ENCODE measurements at places on chromosomes 7 and 10.

GRCh38 chr7:155210356-155210755 is 87.3 kb upstream of the INSIG1 start:
- DNase-seq = no peak

GRCh38 chr7:44491229-44491628 is 771 bp upstream of the NUDCD3 start:
- DNase-seq = no peak

DNA sequence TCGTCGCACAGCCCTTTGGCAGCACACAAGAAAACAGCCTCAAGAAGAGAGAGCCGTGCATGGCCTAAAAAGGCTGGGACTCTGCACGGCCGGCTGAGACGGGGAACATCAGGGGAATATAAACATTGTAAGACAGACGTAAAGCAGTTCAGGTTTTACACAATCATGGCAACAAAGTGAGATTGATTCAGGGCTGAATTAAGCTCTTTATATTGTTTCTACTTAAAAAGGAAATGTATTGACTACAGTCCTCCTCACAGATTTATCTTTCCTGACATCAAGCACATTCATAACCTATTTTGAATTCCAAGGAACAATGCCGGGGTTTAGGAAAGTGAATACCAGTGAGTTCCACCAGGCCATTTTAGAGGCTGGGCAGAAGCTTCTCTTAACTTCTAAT is 25.2 kb downstream of the SORBS1 start:
- no peak for DNase-seq

DNA sequence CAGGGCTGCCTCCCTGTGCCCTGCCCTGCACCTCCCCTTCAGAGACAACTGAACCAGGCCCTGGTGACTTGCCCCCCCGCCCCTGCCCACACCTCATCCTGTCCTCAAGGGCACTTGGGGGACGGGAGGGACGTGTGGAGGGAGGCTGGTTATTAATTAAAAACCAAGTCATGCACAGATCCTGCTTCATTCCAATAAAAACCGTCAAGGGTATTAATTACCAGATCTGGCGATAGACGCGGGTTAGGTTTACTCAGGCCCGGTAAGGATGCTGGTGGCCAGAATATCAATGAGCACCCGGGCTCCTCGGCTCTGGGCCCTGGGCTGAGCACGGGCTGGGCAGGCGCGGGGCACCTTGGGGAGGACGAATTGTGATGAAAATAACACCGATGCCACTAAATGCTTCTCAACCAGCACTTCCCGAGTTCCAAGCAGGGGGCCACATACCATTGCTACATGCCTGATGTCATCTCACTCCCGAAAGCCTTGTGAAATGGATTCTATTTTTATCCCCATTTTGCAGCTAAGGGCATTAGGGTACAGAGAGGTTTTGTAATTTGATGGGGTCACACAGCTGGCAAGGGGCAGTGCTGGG is 24.5 kb upstream of the GTF2IRD1 start:
- DNase-seq = no peak

DNA sequence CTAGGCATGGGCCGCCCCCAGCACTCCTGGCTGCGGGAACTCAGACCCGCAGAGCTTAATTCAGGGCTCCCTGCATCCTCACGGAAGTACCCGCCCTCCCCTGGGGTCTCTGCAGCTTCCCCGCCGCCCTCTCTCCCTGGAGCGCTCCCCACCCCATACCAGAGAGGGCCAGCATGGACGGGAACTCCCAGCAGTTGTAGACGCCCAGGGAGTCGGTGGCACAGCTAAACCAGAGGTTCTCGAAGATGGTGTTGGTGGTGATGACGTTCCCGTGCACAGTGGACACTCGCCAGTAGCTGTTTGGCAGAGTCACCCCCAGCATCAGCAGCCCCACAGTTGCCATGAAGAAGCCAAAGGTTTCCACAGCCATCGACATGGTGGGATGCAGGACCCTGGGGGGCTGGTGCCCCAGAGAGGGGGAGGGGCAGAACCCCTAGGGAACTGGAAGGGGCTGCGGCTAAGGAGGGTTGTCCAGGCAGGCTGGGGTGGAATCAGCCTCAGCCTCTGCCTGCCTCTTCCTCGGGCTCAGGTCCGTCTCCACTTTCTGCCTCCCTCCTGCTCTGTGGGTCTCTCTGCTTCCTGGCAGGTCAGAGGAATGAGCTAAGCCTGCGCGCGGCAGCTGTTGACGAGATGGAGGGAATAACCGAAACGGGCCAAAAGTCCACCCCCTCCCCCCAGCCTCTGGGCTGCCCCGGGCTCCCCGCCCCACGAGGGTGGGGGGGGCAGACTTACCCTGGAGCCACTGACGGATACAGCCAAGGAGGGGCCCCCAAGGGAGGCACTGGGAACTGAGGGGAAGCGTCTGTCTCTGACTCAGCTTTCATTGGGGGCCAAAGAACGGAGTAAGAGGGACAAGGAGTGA is at the start of gene CLDN15:
TSS of gene CLDN15 (minus strand) at position 597 of the 862 bp plus-strand sequence. CDS start at position 376, 221 bp downstream.
- no peak for DNase-seq

DNA sequence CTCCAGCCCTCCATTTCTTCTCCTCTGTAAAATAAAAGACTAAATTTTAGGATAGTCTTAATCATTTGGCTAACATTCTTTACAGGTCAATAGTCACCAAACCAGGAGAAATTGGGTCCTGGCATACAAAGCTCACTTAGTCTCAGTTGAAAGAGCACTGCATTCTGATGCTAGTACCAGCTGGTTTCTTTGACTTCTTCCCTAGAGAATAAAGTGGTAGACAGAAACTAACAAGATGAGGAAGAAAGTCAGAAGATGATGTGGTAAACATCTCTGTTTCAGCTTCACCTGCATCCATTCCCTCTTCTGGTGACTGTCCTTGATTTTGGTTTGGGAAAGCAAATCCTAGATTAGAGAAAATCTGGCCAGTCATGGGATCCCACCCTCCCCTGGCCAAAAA is 37.2 kb downstream of the NKX2-3 start:
- DNase-seq = no peak

- no peak for DNase-seq
Measured at GRCh38 chr7:158525648-158526484, 61.8 kb downstream of the PTPRN2 start.

GRCh38 chr10:61000769-61001730 is 57.1 kb upstream of the RHOBTB1 start:
- peak; percentile 7 for DNase-seq

DNA sequence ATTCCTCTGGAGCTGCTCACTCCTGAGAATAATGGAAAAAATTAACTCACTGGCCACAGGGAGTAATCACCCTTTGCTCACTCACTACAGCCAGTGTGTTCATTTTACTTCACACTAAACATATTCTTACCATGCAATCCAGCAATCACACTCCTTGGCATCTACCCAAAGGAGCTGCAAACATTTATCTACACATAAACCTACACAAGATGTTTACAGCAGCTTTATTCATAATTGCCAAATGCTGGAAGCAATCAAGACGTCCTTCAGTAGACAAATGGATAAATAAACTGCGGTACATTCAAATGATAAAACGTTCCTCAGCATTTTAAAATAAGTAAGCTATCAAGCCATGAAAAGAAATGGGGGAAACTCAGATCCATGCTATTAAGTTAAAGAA is 34.2 kb upstream of the POM121L12 start:
- no peak for DNase-seq

DNA sequence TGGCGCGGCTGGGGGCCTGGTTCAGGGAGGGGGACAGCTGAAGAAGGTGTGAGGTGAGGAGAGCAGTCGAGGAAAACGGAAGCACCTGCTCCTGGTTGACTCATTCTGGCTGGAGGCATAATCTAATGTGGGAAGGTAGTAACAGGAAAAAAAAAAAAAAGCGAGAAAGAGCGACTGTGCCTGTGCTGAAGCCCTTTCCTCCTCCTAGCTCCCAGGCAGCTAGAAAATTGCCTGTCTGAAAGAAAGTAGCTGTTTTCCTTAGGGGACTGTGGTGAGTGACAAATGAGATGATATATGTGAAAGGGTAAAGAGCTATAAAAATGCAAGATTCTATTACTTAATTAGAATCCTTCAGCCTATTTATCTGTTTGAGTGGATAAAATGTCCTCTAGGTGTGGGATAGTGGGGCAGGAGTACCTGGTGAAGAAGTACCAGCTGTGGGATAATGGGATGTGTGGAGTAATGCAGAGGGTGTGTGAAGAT is 4.9 kb upstream of the MEST start:
- DNase-seq = no peak

- DNase-seq = no peak
Measured at GRCh38 chr10:48453451-48454301, 147.2 kb downstream of the MAPK8 start.

- no peak for DNase-seq
Measured at GRCh38 chr7:124764051-124764846, 1.3 kb downstream of the GPR37 start.
